Liver (tissue), 10 donors: ENCODE measurements at places on chromosomes 16 and 17. TPM values are rescaled to one million over a fixed set of nuclear protein-coding genes. Genes with fewer than 3 reads are reported as not detected.

RGS9 gene
- 1.0 TPM for polyA plus RNA-seq

ABCA3 gene
- polyA plus RNA-seq = 1.0 TPM

BCAR1 gene
- 29.0 TPM for polyA plus RNA-seq

CES4A gene
- 5.4 TPM for polyA plus RNA-seq

SBK1 gene
- 0.07 TPM for polyA plus RNA-seq

HOXB5 gene
- polyA plus RNA-seq = 0.36 TPM

EME1 gene
- polyA plus RNA-seq = 0.43 TPM

SSTR5 gene
- polyA plus RNA-seq = not detected

GLIS2 gene
- polyA plus RNA-seq = 0.68 TPM

DNA sequence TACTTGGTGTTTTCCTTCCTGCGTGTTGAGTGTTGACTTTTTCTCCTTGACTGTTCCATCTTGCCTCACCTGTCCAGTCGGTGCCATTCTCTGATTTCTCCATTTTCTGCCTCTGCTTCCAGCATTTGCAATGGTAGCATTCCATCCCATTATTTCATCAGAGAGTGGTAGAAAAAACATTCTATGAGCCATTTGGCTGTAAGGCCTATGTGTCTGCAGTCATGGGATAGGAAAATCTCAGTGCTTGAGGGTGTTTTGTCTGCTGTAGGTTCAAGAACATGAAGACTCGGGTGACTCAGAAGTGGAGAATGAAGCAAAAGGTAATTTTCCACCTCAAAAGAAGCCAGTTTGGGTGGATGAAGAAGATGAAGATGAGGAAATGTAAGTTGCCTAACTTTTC lies 2.7 kb downstream of the UTP18 start:
- no peak for DNase-seq
- no peaks in the 10 kb centered on the region for H3K27me3 ChIP-seq
- H3K4me1 ChIP-seq = peaks cover 18% of the 10 kb centered on the region
- H3K27ac ChIP-seq = no peak overlapping the region

- no peaks in the 10 kb centered on the region for H3K27me3 ChIP-seq
- no peaks in the 10 kb centered on the region for H3K4me1 ChIP-seq
- no peak for DNase-seq
- H3K4me3 ChIP-seq = no peak overlapping the region
These were observed 143.9 kb downstream of the KCNJ2 start for GRCh38 chr17:70313086-70313852.

DNA sequence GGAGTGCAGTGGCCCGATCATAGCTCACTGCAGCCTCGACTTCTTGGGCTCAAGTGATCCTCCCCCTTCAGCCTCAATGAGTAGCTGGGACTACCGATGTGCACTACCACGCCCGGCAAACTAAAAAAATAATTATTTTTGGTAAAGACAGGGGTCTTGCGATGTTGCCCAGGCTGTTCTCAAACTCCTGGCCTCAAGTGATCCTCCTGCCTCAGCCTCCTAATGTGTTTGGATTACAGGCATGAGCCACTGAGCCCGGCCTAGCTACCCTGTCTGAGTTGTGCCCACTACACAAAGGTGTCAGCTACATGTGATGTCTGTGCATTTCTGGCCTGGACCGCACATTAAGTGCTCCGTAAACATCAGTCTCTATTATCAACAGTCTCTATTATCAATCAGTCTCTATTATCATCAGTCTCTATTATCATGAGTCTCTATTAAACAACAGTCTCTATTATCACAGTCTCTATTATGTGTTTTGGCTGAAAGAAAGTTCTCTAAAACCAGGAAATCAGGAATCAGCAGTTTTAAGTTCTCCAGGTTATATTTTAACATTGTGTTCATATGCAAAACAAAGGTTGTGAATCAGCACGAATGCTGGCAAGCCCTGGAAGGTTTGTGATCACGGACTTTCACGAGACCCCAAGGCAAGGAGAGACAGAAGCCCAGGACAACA lies 721 bp upstream of the WWOX start:
- peak overlapping the region; percentile 82 for H3K4me3 ChIP-seq
- H3K36me3 ChIP-seq = no peaks in the 10 kb centered on the region
- DNase-seq = no peak
- H3K27me3 ChIP-seq = no peaks in the 10 kb centered on the region
- peak overlapping the region; percentile 87 for H3K27ac ChIP-seq

- H3K36me3 ChIP-seq = no peaks in the 10 kb centered on the region
- no peak overlapping the region for H3K27ac ChIP-seq
- no peak overlapping the region for H3K4me3 ChIP-seq
These were observed 30.5 kb downstream of the ZNF469 start for GRCh38 chr16:88413231-88413630.

DNA sequence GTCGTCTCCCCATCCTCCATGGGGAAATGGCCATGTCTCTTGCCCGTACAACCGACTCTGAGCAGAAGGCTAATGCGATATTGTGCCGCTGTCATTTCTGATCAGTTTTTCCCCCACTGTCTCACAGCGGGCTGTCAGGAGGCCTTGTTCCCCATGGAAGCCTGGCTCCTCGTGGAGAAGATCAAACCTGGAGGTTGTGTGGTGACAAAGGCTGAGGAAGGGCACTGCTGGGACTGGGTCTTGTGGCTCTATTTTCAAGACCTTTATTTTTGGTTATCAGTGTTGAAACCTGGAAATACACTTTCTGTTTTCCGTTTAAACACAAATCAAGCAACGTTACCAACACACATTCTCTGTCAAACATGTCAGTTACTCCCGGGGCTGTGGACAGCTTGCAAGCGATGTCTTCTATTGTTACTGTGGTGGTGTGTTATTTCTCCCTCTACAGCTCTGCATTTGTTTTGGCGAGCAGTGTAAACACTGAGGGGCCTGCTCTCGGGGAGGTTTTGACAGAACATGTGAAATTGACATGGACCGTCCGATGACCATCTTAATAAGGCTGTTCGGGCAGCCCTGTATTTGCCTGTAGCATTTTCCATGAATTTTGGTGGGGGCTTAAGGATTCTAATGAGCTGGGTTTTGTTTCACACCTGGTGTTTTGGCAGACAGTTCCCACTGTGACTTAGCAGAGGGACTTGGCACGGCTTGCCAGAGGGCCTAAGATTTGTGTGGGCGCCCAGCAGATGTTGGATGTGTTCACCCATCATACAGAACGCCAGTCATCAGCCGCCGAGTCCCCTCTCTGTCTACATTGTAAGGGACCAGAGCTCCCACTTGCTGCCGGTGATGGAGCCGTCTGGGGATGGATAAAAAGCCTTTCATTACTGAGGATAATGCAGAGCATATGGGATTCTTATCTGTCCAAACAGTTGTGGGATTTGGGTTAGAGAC lies 12.5 kb downstream of the RBFOX1 start:
- no peak overlapping the region for H3K27ac ChIP-seq
- DNase-seq = no peak
- no peaks in the 10 kb centered on the region for H3K27me3 ChIP-seq
- H3K4me3 ChIP-seq = no peak overlapping the region
- H3K4me1 ChIP-seq = no peaks in the 10 kb centered on the region
- no peaks in the 10 kb centered on the region for H3K36me3 ChIP-seq

- no peaks in the 10 kb centered on the region for H3K27me3 ChIP-seq
- no peak for DNase-seq
- H3K4me3 ChIP-seq = no peak overlapping the region
These were observed 3.4 kb downstream of the TERF2 start for GRCh38 chr16:69382421-69382820.

GRCh38 chr17:76356803-76357456 lies 3.2 kb upstream of the PRPSAP1 start:
- no peak overlapping the region for H3K4me3 ChIP-seq
- no peaks in the 10 kb centered on the region for H3K36me3 ChIP-seq
- no peaks in the 10 kb centered on the region for H3K4me1 ChIP-seq
- H3K27me3 ChIP-seq = no peaks in the 10 kb centered on the region
- no peak overlapping the region for H3K27ac ChIP-seq
- no peak for DNase-seq

DNA sequence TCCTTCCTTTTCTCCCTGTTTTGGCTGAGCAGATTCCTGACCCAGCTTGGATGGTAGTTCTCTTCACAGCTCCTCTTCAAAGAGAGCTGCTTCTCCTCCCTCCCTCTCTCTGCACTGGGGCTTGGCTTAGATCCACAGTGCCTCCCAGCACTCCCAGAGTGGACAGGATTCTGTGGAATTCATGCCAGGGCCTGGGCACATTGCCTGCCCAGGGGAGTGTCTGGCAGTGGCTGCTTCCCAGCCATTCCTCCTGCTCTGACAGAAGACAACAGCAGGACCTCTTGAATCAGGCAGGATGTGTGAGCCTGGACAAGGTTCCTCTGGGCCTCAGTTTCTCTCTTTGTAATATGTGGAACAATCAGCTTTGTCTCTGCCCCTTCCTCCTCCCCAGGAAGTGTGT lies 4.5 kb upstream of the MMP28 start:
- H3K4me1 ChIP-seq = peaks cover 5% of the 10 kb centered on the region
- no peak overlapping the region for H3K4me3 ChIP-seq
- no peaks in the 10 kb centered on the region for H3K36me3 ChIP-seq
- peaks cover 18% of the 10 kb centered on the region for H3K27me3 ChIP-seq
- no peak for DNase-seq

- H3K27ac ChIP-seq = no peak overlapping the region
- H3K27me3 ChIP-seq = no peaks in the 10 kb centered on the region
- H3K4me3 ChIP-seq = no peak overlapping the region
- no peak for DNase-seq
- no peaks in the 10 kb centered on the region for H3K36me3 ChIP-seq
- peaks cover 27% of the 10 kb centered on the region for H3K4me1 ChIP-seq
These were observed 108.2 kb downstream of the SLC39A11 start for GRCh38 chr17:72984145-72984925.

GRCh38 chr16:57380671-57381462 lies 8.6 kb downstream of the CX3CL1 start:
- H3K27ac ChIP-seq = no peak overlapping the region
- peaks cover 15% of the 10 kb centered on the region for H3K36me3 ChIP-seq
- peak; percentile 59 for DNase-seq
- H3K4me3 ChIP-seq = no peak overlapping the region
- peaks cover 19% of the 10 kb centered on the region for H3K4me1 ChIP-seq

DNA sequence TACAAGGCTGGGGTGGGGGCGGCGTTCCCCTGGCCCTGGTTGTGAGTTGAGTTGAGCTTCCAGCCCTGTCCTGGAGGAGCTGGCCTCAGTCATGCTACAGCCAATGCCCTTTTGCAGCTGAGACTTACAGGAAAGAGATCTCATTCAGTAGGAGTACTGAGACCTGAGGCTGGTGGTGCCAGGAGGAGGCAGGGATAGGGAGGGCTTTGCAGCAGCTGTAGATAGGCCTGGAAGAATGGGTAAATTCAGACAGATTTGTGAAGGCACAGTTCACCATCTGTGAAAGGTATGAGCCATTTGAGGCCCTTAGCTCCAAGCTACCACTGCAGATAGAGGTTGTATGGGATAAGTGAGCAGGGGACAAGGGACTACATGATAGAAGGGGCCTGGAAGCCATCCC lies 5.6 kb downstream of the STX4 start:
- peaks cover 27% of the 10 kb centered on the region for H3K36me3 ChIP-seq
- H3K4me1 ChIP-seq = peaks cover 4% of the 10 kb centered on the region
- H3K27ac ChIP-seq = no peak overlapping the region
- no peak for DNase-seq
- H3K27me3 ChIP-seq = no peaks in the 10 kb centered on the region
- H3K4me3 ChIP-seq = no peak overlapping the region

- H3K27ac ChIP-seq = peak overlapping the region; percentile 81
- H3K4me3 ChIP-seq = no peak overlapping the region
- H3K36me3 ChIP-seq = no peaks in the 10 kb centered on the region
- H3K4me1 ChIP-seq = peaks cover 6% of the 10 kb centered on the region
These were observed 29.1 kb downstream of the TMEM100 start for GRCh38 chr17:55693254-55694216.

GRCh38 chr17:76997981-76998531 lies 129.9 kb downstream of the MGAT5B start:
- no peaks in the 10 kb centered on the region for H3K4me1 ChIP-seq
- no peak overlapping the region for H3K4me3 ChIP-seq
- H3K27me3 ChIP-seq = no peaks in the 10 kb centered on the region
- no peak overlapping the region for H3K27ac ChIP-seq
- no peaks in the 10 kb centered on the region for H3K36me3 ChIP-seq
- no peak for DNase-seq

- DNase-seq = no peak
- no peak overlapping the region for H3K4me3 ChIP-seq
- H3K27me3 ChIP-seq = peaks cover 2% of the 10 kb centered on the region
- H3K36me3 ChIP-seq = no peaks in the 10 kb centered on the region
These were observed 136.3 kb downstream of the GRIN2A start for GRCh38 chr16:10045947-10046346.

- no peaks in the 10 kb centered on the region for H3K27me3 ChIP-seq
- no peak for DNase-seq
- H3K27ac ChIP-seq = no peak overlapping the region
- H3K36me3 ChIP-seq = no peaks in the 10 kb centered on the region
- H3K4me1 ChIP-seq = no peaks in the 10 kb centered on the region
These were observed 45.8 kb upstream of the LGALS9 start for GRCh38 chr17:27585153-27585681.

DNA sequence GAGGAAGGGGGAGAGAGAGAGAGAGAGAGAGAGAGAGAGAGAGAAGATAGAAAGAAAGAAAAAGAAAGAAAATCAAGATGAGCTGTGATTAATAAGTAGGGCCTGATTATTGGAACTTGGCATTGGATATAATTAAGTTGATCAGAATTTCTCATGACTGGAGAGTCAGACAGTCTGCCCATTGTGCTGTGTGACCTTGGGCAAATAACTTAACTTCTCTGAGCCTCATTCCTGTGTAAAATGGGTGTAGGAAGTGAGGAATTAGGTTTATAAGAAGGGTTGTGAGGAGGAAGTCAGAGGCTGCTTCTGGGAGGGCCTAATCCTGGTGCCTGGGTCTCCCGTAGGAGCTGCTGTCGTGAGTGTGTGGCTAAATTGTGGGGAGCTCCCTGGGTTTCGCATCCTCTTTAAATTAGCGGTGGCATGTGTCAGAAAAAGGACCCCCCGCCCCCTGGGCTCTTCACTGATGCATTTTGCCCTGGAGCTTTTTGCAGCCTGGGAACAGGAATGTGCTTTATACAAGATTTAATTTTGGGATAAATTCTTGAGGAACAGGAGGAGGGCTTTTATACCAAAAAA lies 76.0 kb downstream of the CMIP start:
- H3K27ac ChIP-seq = no peak overlapping the region
- H3K36me3 ChIP-seq = peaks cover 2% of the 10 kb centered on the region
- H3K4me1 ChIP-seq = peaks cover 2% of the 10 kb centered on the region

- peak overlapping the region; percentile 74 for H3K4me3 ChIP-seq
- H3K4me1 ChIP-seq = no peaks in the 10 kb centered on the region
- H3K27ac ChIP-seq = peak overlapping the region; percentile 92
- H3K36me3 ChIP-seq = no peaks in the 10 kb centered on the region
These were observed 1.2 kb downstream of the ABCA5 start for GRCh38 chr17:69325518-69326376.

DNA sequence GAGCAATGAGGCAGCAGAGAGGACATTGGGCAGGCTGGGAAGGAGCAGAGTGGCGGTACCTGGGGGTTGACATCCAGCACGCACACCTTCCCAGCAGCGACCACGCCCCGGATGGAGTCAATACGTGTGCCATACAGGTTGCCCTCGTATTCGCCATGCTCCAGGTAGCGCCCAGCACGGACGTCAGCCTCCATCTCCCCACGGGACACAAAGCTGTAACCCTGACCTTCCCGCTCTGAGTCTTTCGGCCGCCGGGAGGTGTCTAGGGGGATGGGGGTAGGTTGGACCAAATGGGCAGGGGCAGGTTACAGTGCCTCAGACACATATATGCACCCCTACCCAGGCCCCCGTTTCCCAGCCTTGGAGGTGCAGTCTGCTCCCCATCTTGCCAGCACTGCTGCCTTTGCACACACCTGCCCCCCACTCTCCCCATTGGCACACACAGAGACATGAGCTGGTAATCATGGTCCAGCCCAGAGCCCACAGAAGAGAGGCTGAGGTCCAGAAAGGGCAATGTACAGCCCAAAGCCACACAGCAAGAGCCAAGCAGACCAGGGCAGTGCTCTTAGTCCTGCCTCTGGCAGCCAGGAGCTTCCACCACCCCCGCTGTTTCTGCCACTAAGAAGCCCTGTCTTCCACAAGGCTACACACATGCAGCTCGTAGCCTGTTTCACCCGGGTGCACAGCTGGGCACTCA lies 27.5 kb downstream of the MPP2 start:
- no peaks in the 10 kb centered on the region for H3K27me3 ChIP-seq
- H3K4me3 ChIP-seq = no peak overlapping the region
- H3K27ac ChIP-seq = no peak overlapping the region
- H3K36me3 ChIP-seq = no peaks in the 10 kb centered on the region
